CD4-positive, alpha-beta T cell (primary cell): ENCODE measurements at places on chromosomes 3 and 15.

DNA sequence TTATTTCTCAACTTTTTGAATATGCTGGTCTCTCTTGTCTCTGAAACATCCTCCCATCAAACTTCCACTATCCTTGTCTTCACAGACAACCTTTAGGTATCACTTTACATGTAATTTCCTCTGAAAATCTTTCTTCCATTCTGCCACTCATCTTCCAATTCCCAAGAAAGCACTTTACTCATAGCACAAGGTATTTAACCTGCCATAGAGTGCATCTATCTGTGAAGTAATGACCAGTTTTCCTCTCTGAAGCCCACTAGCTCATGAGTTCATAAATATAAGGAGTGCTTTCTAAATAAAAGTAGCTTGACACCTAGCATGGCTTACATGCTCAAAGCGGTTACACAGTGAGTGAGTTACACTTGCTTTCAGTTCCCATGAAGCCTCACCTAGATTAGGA is 160.7 kb upstream of the CMC1 start:
- no peak overlapping the region for H3K4me3 ChIP-seq
- no peak for DNase-seq

DNA sequence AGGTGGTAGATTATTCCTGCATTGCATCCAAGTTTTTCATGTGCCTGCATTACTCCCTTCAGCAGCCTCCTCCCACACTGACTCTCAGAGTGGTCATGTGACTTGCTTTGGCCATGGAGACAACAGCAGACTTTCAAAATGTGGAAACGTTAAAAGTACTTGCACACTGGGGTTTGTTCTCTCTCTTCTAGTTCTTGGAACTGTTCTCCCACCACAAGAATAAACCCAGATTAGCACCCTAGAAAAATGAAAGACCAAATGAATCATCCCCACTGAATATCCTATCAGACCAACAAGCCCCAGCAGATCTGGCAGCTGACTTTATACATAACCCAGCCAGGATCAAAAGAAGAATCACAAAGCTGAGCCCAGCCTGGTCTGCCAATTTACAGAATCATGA is 398.5 kb downstream of the VPS13C start:
- no peaks in the 10 kb centered on the region for H3K4me1 ChIP-seq
- no peak overlapping the region for H3K4me3 ChIP-seq

DNA sequence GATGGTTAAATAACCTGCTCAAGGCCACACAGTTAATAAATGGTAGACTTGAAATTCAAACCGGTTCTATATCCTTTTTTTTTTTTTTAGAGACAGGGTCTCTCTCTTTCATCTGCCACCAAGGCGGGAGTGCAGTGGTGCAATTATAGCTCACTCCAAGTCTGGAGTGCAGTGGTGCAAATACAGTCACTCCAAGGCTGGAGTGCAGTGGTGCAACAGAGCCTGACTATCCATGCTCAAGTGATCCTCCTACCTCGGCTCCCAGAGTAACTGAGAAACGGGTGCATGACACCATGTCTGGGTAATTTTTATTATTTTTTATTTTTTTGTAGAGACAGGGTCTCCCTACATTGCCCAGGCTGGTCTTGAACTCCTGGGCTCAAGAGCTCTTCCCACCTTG is 23.4 kb downstream of the DPP8 start:
- H3K4me3 ChIP-seq, result no peak overlapping the region
- H3K36me3 ChIP-seq, result peaks cover 79% of the 10 kb centered on the region
- peaks cover 4% of the 10 kb centered on the region for H3K4me1 ChIP-seq
- DNase-seq, result no peak
- H3K27me3 ChIP-seq, result no peaks in the 10 kb centered on the region

- no peaks in the 10 kb centered on the region for H3K36me3 ChIP-seq
- H3K4me3 ChIP-seq, result no peak overlapping the region
- no peak overlapping the region for H3K27ac ChIP-seq
- no peaks in the 10 kb centered on the region for H3K4me1 ChIP-seq
Measured at GRCh38 chr3:117171124-117171523, 461.5 kb downstream of the TUSC7 start.

DNA sequence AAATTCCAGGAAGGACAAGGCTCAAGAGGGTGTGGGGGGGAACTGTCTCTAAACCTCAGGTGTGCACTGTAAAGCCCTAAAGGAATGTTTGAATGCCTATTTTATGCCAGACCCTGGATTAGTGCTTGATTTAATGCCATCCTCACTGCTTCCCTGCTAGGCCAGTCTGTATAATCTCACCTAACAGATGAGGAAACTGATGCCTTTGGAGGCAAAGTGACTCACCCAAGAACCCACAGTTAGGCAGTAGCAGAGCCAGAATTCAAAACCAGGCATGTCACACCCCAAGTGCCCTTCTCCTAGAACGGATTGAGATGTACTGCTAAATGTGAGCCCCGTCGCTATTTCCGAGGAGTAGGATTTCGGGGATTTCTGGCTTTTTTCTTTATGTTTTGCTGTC is 7.8 kb downstream of the CAMK1 start:
- peaks cover under 1% of the 10 kb centered on the region for H3K4me1 ChIP-seq
- H3K36me3 ChIP-seq, result peaks cover 41% of the 10 kb centered on the region
- H3K27ac ChIP-seq, result no peak overlapping the region

DNA sequence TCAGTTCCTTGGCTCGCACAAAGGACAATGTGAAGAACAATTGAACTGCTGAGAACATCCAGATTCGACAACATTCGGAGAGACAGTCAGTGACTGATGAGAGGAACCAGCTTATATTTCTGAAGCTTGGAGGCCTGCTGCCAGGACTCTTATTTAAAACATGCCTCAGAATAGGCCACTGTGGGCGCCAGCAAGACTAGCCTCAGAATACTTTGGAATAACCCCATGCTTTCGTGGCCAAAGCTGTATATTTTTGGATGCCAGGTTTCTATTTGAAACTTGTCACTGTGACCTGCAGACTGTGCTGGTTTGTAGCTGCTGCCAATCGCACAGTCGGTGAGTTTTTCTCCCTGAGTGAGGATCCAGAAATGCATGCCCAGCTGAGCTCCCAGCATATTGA is 129.9 kb upstream of the UBE3A start:
- no peak overlapping the region for H3K4me3 ChIP-seq
- no peaks in the 10 kb centered on the region for H3K27me3 ChIP-seq
- H3K36me3 ChIP-seq, result no peaks in the 10 kb centered on the region
- DNase-seq, result no peak
- H3K4me1 ChIP-seq, result no peaks in the 10 kb centered on the region

GRCh38 chr15:25944386-25944785 is 81.3 kb upstream of the ATP10A start:
- H3K27ac ChIP-seq, result no peak overlapping the region
- H3K27me3 ChIP-seq, result no peaks in the 10 kb centered on the region
- no peaks in the 10 kb centered on the region for H3K36me3 ChIP-seq
- H3K4me3 ChIP-seq, result no peak overlapping the region
- no peaks in the 10 kb centered on the region for H3K4me1 ChIP-seq

DNA sequence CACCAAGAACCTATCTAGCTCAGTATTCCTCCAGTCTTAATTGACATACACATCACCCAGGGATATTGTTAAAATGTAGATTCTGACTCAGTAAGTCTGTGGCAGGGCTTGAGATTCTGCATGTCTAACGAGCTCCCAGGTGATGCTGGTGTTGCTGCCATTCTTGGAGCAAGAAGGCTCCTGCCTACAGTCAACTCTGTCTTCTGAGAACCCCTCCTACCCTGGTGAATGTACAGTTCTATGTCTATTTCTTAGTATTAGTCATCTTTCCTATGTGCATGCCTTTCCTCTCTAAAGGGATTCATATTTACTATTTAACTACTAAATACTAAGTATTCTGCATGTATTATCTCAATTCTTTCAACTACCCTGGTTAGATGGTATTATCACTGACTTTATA is 268.7 kb downstream of the EDEM1 start:
- no peak overlapping the region for H3K4me3 ChIP-seq
- no peaks in the 10 kb centered on the region for H3K36me3 ChIP-seq
- no peaks in the 10 kb centered on the region for H3K27me3 ChIP-seq

GRCh38 chr15:72098040-72098439 is 19.9 kb downstream of the MYO9A start:
- DNase-seq, result no peak
- no peak overlapping the region for H3K27ac ChIP-seq
- H3K36me3 ChIP-seq, result no peaks in the 10 kb centered on the region

DNA sequence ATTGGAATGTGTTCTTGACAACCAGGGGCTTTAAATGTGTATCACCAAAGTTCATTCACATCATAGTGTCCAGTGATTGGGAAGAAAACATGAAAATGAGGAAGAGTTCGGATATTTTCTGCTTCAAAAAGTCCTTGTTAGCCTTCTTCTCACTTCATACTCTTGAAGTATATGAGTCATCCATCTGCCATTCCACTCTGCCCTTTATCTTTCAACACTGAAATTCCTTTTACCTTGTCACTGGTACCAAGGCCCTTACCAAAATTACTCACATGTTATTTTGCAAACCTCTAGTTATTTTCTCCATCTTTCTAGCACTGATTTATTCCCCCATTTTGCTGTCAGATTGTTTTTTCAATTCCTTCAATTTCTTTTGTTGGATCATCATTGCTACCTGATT is 32.5 kb downstream of the OR5H15 start:
- no peak overlapping the region for H3K4me3 ChIP-seq
- no peaks in the 10 kb centered on the region for H3K27me3 ChIP-seq
- H3K36me3 ChIP-seq, result no peaks in the 10 kb centered on the region
- H3K4me1 ChIP-seq, result no peaks in the 10 kb centered on the region
- H3K27ac ChIP-seq, result no peak overlapping the region

GRCh38 chr3:4756855-4757574 is 222.2 kb upstream of the BHLHE40 start:
- no peak for DNase-seq
- H3K4me3 ChIP-seq, result no peak overlapping the region
- peaks cover 2% of the 10 kb centered on the region for H3K4me1 ChIP-seq
- H3K27me3 ChIP-seq, result no peaks in the 10 kb centered on the region
- no peak overlapping the region for H3K27ac ChIP-seq

DNA sequence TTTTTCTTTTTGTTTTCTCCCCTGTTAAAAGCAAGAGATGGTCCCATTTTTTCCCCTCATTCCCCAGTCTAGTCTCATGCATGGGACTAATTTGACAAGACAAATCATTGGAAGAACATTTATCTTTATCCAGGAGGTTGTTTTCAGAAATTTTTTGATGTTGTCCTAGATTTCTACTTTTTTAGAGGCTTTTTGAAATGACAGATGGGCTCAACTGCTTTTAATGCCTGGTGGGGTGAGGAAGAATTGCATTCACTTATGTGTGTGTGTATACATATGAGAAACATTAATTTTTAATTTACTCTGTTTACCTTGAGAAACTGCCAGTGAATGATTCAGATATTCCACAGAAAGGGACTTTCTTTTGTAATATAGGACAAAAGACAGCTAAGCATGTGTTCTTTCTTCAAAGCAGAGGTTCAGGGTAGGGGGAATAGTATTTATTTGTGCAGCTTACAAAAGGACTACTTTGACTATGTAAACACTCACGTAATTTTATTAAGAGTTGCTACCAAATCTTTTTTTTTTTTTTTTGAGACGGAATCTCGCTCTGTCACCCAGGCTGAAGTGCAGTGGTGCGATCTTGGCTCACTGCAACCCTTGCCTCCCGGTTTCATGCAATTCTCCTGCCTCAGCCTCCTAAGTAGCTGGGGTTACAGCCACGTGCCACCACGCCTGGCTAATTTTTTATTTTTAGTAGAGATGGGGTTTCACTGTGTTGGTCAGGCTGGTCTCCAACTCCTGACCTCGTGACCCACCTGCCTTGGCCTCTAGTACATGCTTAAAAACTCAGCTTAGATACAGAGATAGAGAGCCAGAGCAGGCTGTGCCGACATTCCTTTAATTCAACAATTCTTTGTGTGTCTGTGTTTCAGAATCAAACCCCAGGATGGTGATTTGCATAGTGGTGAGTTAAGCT is 130.1 kb upstream of the RARB start:
- H3K4me3 ChIP-seq, result no peak overlapping the region
- no peaks in the 10 kb centered on the region for H3K36me3 ChIP-seq
- H3K4me1 ChIP-seq, result no peaks in the 10 kb centered on the region
- no peaks in the 10 kb centered on the region for H3K27me3 ChIP-seq

- no peaks in the 10 kb centered on the region for H3K27me3 ChIP-seq
- H3K36me3 ChIP-seq, result no peaks in the 10 kb centered on the region
- no peak overlapping the region for H3K4me3 ChIP-seq
Measured at GRCh38 chr3:95894820-95895219, 919.6 kb upstream of the EPHA6 start.

GRCh38 chr3:16809993-16810392 is 74.8 kb upstream of the PLCL2 start:
- DNase-seq, result no peak
- H3K4me1 ChIP-seq, result peaks cover 18% of the 10 kb centered on the region
- no peaks in the 10 kb centered on the region for H3K36me3 ChIP-seq
- H3K27me3 ChIP-seq, result no peaks in the 10 kb centered on the region

- peaks cover 17% of the 10 kb centered on the region for H3K4me1 ChIP-seq
- no peaks in the 10 kb centered on the region for H3K27me3 ChIP-seq
- no peaks in the 10 kb centered on the region for H3K36me3 ChIP-seq
- H3K27ac ChIP-seq, result no peak overlapping the region
- H3K4me3 ChIP-seq, result no peak overlapping the region
Measured at GRCh38 chr3:45894015-45894414, 7.7 kb downstream of the CCR9 start.

GRCh38 chr3:99817437-99818240 is at the start of gene CMSS1:
Gene CMSS1, plus strand, starts transcription at chr3:99817862.
- H3K36me3 ChIP-seq, result no peaks in the 10 kb centered on the region
- peaks cover 15% of the 10 kb centered on the region for H3K4me1 ChIP-seq
- peak within 1 kb of the TSS; percentile 76 for H3K27ac ChIP-seq
- peak; percentile 97 for DNase-seq

- no peaks in the 10 kb centered on the region for H3K27me3 ChIP-seq
- no peaks in the 10 kb centered on the region for H3K36me3 ChIP-seq
- no peak overlapping the region for H3K4me3 ChIP-seq
- H3K27ac ChIP-seq, result no peak overlapping the region
- no peaks in the 10 kb centered on the region for H3K4me1 ChIP-seq
Measured at GRCh38 chr3:8482263-8482662, 19.4 kb upstream of the LMCD1 start.

GRCh38 chr3:195462308-195462610 is 19.4 kb upstream of the ACAP2 start:
- H3K4me1 ChIP-seq, result peaks cover 10% of the 10 kb centered on the region
- DNase-seq, result no peak
- H3K27me3 ChIP-seq, result no peaks in the 10 kb centered on the region

GRCh38 chr3:49025793-49026520 is 3.2 kb downstream of the IMPDH2 start:
- DNase-seq, result no peak
- peaks cover 54% of the 10 kb centered on the region for H3K4me1 ChIP-seq
- H3K36me3 ChIP-seq, result peaks cover 55% of the 10 kb centered on the region
- H3K27me3 ChIP-seq, result no peaks in the 10 kb centered on the region
- no peak overlapping the region for H3K4me3 ChIP-seq

DNA sequence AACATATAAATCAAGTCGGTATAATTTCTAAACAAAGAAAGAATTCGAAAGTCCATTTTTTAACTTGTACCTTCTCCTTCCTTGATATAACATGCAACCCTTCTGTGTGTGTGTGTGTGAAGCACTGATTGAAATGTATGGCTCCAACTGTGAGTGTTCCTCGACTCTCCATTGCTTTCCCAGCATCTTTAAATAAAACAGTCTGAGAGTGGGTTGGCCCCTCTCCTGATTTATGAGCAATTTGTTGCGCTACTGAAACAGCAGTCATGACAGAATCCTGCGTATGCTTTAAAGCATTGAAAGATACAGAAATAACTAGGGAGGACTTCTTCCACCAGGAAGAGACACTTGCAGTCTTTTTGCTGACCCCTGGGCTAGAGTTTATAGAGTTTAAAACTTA is 340.0 kb upstream of the SATB1 start:
- H3K4me3 ChIP-seq, result no peak overlapping the region
- no peaks in the 10 kb centered on the region for H3K27me3 ChIP-seq
- no peaks in the 10 kb centered on the region for H3K4me1 ChIP-seq
- no peak for DNase-seq
- H3K36me3 ChIP-seq, result no peaks in the 10 kb centered on the region
- H3K27ac ChIP-seq, result no peak overlapping the region

- H3K27ac ChIP-seq, result no peak overlapping the region
- H3K27me3 ChIP-seq, result no peaks in the 10 kb centered on the region
- H3K4me1 ChIP-seq, result no peaks in the 10 kb centered on the region
- no peak overlapping the region for H3K4me3 ChIP-seq
Measured at GRCh38 chr3:112632596-112632995, 8.3 kb downstream of the CCDC80 start.
